ENCODE measurements at places on chromosomes 16 and 17.
A peak's percentile ranks its signal among the peaks of the same experiment; 100 is the strongest.

DNA sequence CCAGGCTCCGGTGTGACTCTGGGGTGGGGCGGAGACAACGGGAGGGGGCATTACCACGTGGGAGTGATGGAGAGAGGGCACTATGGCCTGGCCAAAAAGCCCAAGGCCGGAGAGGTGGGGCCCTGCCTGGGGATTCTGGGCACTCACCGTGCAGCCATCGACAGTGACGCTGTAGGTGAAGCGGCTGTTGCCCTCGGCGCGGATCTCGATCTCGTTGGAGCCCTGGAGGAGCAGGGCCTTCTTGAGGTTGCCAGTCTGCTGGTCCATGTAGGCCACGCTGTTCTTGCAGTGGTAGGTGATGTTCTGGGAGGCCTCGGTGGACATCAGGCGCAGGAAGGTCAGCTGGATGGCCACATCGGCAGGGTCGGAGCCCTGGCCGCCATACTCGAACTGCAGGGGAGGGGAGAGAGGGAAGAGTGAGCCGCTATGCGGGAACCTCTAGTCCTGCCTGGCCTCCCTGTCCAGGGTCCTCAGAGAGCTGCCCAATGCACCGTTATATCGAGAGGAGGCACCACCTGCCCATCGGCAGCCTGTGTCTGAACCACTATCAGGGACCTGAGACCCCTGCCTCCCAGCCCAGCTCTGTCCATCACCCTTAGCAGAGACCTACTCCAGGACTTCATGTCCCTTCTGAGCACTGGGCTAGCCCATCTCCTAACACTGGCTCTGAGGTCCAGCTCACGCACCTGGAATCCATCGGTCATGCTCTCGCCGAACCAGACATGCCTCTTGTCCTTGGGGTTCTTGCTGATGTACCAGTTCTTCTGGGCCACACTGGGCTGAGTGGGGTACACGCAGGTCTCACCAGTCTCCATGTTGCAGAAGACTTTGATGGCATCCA, 15.6 kb downstream of the COL1A1 start:
- no peak for DNase-seq

- no peak for DNase-seq
These were observed 4.7 kb downstream of the TIMP2 start for GRCh38 chr17:78920528-78920927.

DNA sequence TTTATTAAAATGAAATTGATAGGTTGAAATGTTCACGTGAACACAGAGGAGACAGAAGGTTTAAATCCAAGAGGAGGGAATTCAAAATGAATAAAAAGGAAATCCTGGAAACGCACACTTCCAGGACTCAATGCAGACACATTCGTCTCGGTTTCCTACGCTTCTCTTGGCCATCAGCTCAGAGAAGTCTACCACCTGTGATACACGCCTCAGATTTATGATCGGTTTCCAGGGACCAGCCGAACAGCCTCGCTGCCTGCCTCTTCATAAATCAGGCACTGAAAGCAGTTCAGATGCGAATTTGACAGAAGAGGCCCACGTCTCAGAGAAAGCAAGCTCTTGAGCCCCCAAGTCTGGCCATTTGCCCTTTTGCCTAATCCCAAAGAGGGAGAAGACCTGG, 125.5 kb upstream of the IRX3 start:
- no peak for DNase-seq

- DNase-seq, result no peak
These were observed 39.7 kb upstream of the GHDC start for GRCh38 chr17:42233994-42234393.

- no peak for DNase-seq
These were observed 27.0 kb upstream of the MPRIP start for GRCh38 chr17:17015230-17015629.

- DNase-seq, result no peak
These were observed 9.5 kb downstream of the SULT1A2 start for GRCh38 chr16:28587386-28587785.

DNA sequence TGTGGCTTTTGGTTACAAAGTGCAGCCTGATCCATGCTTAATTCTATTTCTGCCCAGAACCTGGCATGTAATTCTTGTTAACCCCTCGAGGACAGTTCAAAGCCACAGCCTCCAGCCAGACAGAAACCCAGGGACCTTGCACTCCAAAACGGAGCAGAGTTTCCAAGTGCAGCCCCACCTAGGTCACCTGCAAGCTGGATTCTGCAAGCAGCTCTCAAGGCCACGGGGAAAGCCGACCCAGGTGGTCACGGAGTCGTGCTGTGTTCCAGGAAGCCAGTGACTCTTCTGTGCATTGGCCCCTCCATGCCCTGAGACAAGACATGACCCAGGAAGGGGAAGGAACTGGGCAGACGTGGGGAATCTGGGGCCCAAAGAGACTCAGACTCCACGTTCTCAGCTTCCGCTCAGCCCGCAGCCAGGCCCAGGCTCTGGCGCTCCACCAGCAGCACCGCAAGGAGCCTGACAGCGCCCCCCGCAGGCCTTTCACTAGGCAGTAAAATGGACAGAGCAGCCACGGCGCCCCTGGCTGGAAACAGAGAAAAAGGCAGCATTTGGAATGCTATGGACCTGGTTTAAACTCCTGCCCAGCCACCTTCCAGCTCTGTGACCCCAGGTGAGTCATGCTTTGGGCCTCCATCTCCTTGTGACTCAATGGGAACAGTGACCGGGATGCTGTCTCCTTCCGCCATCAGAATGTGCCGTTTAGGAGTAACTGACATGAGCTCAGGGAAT, 27.3 kb upstream of the GSG1L start:
- no peak for DNase-seq

DNA sequence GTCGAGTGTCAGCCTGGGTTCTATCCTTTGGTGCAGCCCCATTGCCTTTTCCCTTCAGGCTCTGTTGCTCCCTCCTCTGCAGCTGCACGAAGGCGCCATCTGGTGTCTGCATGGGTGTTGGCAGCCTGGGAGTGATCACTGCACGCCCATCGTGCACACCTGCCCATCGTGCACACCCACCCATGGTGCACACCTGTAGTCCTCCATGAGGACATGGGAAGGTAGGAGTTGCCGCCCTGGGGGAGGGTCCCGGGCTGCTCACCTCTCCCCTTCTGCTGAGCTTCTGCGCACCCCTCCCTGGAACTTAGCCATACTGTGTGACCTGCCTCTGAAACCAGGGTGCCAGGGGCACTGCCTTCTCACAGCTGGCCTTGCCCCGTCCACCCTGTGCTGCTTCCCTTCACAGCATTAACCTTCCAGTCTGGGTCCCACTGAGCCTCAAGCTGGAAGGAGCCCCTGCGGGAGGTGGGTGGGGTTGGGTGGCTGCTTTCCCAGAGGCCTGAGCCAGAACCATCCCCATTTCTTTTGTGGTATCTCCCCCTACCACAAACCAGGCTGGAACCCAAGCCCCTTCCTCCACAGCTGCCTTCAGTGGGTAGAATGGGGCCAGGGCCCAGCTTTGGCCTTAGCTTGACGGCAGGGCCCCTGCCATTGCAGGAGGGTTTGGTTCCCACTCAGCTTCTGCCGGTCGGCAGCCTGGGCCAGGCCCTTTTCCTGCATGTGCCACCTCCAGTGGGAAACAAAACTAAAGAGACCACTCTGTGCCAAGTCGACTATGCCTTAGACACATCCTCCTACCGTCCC, 2.9 kb downstream of the CTRL start:
- peak; percentile 86 for DNase-seq

DNA sequence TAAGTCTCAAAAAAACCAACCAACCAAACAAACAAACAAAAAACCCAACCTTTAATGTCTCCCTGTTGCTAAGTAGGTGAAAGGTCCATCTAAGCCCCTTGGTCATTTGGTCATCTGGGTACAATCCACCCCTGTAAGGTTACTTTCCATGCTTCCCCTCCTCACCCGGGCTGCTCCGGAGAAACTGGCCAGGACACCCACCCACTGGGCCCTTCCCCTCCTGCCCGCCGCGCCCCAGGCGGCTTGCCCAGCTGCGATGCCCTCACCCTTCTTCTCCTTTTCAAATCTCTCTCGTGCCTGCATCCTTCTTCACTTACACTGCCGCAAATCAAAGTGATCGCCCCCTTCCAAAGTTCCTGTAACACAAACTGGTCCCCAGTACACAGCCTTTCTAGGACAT, 2.0 kb downstream of the NTAN1 start:
- DNase-seq, result no peak

DNA sequence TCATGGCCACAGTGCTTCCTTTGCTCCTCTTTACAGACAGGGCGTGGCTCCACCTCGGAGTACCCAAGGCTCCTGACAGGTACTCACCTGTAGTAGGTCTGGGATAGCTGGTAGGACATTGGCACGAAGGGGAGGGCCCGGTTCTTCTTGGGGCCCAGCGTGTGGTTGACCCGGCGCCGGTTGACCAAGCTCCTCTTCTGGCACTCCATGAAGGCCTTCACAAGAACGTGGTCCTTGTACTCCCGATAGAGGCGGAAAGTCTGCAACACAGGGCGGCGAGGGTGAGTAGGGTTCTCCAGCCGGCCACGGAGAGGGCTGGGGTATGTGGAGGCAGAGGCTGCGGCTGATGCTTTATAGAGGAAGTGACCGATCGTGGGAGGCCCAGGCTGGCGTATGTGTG, 69.7 kb downstream of the IL21R start:
- no peak for DNase-seq

DNA sequence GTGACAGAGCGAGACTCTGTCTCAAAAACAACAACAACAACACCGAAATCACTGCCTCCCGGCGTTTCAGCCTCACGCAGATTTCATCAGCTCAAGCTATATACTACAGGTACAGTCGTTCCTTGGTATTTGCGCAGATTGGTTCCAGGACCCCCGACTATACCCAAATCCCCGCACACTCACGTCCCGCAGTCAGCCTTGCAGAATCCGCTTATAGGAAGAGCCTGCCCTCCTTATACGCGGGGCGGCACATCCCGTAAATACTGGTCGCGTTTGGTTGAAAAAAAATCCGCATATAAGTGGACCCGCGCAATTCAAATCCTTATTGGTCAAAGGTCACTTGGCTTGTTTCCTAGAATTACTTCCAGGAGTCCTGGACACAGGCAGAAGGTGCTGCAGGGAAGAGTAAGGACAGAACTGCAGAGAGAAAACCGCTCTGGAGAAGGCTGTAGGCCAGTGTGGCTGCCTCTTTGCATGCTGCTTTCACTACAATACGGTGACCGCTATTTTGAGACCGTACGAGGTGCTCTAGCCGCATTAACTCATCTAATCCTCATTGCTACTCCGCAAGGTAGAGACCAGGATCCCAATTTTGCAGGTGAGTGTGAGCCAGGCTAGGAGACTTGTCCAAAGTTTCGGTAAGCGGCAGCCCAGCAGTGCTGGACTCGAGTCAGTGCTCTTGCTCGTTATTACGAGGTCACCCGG, 718 bp downstream of the NDUFAB1 start:
- DNase-seq, result no peak

GRCh38 chr16:88552166-88552565, 18.0 kb upstream of the ZC3H18 start:
- no peak for DNase-seq

DNA sequence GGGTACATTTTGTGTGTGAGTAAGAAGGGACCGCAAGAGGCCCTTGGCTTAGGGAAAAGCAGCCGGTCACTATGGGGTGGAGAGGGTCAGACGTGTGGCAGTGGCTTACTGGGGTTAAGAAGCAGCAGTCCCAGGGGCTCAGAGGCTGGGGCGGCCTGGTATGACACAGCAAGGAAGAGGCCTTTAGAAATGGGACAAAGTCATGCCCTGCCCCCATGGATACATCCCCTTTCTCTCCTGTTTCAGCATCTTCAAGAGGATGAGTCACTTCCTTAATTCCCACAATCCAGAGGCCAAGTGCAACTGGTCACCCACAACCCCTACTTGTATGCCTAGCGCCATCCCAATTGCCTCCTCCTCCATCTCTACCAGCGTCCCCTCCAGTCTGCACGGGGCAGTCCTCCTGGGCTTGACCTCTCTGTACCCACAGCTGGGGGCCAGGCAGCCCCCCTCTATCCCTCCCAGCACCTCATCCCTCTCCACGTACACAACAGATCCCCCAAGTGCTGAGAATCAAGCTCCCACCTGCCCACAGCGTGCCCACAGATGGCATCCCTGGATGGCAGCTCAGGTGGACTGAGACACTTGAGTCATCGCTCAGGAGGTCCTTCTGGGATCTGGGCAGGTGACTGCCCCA, 6.9 kb upstream of the EFTUD2 start:
- no peak for DNase-seq

DNA sequence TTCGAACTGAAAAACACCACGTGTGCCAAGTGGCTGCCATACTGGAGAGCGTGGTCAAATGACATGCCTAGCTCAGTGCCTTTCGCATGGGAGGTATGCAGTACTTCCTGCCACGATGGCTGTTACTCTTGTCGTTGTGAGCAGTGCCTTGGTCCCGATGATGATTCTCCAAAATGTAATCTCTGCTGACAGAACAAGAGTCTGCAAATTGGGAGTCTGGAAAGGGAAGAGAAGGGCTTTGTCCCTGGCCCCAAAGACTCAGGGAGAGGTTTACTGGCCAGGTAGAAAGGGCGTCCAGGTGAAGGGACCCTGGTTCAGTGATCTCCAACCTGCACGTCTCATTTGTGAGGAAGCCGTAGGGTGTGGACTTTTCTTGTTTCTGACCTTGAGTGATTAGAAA, 336.6 kb downstream of the WWOX start:
- DNase-seq, result no peak

DNA sequence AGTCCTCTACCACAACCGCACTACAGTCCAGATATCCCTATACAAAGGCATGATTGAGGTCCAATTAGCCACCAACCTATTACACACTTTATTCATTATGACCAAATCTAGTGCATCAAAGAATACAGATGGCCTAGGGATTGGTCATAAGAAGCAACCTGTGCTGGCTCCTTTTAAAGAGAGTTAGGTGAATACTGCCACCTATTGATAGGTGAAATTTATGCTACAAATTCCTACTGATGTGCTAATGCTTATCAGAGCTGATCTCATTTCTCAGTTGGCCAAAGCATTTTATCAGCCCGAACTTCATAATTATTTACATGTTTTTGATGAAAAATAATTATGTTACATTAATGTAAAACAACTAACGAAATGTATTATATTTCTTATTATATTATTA, 166.3 kb downstream of the ANKFN1 start:
- peak; percentile 66 for DNase-seq

DNA sequence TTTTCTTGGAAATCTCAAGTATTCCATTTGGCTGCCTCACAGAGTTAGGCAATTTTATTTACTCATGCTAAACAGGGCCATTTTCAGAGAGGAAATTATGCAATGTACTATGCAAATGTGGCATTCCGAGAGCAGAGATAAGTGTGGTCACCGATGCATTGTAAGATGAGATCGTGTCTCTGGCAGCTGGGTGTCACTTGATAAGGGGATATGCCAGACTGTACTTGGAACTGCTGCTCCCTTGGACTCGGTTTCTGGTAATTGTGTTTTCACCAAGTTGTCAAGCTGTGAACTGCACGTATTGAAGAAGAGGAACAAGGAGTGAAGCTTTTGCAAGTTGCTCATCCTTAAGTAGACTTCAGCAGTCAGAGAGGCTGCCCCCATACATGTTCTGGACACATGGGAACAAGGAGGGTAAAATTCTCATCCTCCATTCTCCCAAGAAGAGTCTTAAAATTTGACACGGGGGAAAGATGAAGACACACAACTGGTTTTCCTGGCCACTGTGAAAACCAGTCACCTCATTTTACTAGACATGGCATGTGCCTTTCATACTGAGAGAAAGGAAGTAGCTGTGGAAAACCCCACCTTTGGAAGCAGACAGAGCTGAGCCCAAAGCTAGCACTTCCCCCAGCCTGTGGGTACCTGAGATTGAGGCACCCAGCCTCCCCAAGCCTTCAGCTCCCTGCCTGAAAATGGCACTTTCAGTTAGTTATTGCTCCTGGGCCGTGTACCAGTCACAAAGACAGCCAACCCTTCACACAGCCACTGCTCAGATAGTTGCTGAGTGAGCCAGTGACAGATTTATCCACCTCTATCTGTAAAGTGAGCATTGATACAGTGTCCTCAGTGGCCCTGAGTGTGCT, 150.7 kb downstream of the SOCS1 start:
- DNase-seq, result no peak
